ENCODE measurements at places on chromosomes 16 and 17.

DNA sequence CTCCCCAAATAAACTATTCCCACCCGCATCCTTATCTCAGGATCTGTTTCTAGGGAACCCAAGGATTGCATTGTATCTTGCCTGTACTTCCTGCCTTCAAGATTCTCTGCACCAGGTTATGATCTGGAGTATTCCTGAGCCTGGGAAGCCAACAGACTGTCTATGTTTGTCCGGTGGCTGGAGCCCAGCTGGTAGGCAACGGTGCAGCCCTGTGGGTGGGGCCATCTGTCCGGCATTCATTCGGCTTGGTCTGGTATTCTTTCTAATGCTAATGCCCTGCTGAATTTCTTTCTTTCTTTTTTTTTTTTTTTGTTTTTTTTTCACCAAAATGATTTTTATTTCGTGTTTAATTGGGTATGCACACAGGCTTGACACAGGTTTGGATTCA is 20.7 kb upstream of the TVP23A start:
- DNase-seq = no peak

- no peak for DNase-seq
Observed at GRCh38 chr17:74006371-74006770, 197.1 kb upstream of the RPL38 start.

DNA sequence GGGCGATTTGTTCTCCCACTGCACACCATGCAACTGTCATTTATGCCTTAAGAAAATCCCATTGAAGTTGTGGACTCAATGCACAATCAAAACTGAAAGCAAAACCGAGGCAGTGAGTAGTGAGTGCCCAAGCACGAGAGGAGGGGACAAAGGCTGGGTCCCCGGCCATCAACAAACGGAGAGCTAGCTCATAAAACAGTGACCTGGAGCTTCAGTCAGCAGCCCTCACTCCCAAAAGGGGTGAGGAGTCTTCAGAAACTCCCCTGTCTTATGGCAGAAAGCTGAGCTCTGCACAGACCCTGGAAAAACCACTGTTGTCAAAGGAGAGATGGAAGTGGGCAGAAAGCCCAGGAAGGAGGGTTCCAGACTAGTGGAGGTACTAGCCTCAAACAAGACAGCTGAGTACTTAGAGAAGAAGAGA is 96.9 kb downstream of the ADCY9 start:
- DNase-seq = peak; percentile 83

DNA sequence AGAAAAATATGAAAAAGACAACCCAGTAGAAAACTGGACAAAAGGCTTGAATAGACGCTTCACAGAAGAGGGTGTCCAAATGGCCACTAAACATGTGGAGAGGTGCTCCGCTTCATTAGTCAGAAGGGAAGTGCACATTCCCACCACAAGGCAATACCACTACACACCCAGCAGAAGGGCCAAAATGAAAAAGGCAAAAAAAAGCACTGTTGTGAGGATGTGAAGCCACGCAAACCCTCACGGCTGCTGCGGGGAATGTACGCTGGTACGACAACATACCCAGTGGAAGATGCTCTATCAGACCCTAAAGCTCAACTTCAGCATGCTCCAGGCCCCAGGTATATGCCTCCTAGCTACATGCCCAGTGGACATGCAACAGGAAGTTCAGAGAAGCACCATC is 17.0 kb downstream of the PIK3R5 start:
- no peak for DNase-seq

DNA sequence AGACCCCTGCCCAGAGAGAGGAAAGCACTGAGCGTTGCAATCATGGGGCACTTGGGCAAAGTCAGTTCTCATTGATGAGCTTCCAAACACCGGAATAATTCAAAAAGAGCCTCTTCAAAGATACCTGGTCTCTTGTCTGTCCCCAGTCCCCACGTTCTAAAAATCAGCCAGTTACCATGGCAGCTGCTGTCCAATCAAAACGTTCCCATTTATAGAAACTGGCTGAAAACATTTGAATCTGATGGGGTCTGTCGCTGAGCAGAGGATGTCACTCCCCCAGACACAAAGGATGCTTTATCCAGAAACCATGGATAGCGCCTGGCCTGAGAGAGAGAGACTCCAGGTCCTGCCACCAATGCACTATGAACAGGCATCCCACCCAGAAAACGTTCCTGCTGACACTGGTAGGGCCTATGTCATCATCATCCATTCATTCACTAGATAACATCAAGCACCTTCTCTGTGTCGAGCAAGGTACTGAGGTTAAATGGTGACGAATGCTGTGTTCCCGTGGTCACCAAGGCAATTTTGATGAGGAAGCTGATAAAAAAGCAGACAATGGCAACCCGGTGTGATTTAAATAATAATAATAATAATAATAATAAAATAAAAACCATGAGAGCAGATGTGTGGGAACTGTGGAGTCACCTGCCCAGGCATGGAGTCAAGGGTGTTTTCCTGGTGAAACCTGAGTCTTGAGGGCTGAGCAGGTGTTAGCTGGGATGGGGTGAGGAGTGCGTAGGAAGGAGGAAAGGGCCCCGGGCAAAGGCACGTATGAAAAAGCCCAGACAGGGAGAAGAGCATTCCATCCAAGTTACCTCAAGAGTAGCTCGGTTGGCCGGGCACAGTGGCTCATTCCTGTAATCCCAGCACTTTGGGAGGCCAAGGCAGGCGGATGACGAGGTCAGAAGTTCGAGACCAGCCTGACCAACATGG is 19.0 kb upstream of the CALB2 start:
- no peak for DNase-seq

DNA sequence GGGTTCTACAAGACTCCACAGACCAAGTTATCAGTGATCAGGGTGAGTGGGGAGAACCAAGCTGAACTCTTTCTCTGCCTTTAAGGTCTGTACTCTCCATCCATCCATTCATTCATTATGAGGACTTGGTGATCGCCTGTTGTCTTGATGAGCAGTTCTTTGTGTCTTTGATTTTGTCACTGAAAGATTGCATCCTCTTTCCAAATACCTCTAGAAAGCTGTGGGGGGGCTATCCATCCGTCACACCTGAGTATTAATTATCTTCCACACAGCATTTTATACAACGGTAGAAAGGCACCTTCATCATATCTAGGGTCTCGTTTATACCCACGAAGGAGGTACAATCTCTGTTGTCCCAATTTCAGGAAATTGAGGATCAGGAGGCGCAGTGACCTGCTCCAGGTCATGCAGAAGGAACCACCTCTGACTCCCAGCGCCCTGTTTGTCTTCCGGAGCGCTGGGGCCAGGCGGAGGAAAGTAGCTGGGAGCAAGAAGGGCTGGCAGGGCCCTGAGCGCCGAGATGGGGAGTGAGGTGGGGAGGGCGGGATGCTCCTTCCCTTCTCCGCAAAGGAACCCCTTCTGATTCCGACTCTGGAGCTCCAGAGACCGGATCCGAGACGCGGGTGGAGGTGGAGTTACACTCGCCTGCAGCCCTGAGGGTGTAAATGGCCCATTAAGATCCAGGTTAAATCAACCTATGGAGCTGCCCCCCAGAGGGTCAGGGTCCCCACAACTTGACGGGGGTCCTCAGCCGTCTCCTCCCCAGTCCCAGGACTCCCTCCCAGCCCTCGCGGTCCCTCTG is 605 bp upstream of the ABAT start:
- DNase-seq = peak; percentile 68
